ENCODE measurements at places on chromosomes 5 and 9.

DNA sequence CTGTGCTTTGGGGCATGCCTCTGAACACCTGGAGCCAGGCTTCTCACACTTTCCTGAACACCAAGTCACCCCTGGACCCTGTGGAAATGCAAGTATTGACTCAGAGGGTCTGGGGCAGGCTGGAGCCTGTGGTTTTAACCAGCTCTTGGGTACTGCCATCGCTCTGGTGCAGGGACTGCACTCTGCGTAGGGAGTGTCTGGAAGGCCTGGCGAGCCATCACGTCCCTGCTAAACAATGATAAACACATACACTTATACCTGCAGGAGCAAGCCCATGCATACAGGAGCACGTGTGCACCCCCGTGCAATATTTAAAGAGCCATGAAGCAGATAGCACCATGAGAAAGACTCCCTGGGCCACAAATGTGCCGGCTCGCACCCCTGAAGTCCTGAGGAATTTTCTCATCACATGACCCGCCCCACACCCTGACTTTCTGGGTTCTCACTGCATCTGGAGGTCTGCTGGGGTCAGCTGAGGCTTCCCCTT, 267.7 kb downstream of the GADD45G start:
- no peak for DNase-seq

- no peak for DNase-seq
These were observed 6.4 kb upstream of the TOR4A start for GRCh38 chr9:137270929-137271695.

DNA sequence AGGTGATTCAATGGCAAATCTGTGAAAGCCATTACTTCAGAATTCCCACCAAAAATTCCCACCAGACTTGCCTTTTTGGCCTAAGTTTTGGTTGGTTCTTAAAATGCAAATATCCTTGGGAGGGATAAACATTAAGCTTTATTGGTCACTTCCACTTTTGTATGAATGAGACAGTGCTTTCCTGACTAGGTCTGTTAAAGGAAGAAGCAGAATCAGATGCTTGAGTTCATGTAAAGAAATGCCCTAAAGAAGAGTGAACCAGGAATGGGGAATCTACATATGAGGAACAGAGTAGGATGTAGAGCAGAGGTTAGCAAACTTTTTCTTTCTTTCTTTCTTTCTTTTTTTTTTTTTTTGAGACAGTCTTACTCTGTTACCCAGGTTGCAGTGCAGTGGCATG, 129.3 kb downstream of the GCNT1 start:
- DNase-seq = no peak

- DNase-seq = no peak
These were observed 68.5 kb upstream of the CACNA1B start for GRCh38 chr9:137809040-137809576.

DNA sequence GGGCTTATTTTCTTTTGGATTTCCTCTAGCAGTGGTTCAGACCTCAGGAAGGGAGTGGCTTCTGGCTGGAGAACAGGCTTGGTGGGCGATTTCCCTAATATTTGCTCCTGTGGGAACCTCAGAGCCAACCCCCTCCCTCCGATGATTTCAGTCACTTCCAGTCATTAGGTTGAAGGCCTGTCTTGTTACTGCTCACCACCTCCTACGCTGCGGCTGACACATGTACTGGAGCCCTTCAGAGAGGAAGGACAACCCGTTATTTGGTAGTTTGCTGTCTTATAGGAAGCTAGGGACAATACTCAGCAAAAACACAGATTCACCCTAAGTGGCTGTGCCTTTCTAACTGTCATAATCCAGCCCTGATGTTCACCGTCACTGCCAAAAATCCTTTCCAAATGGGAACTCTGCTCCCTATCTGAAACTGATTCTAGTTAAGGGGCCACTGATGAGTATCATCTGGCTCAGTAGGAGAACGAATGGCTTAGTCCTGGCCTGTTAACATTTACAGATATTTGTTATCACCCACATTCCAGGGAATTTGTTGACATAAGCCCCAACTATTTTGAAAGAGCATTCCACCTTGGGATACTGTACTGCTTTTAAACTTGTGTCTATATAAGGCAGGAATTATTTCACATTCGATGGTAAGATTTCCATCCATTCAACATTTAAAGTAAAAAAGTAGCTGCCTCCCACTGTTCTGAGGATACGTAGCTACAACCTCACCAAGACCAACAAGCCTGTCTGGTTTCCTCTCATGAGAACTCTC, 29.3 kb upstream of the ANKH start:
- DNase-seq = no peak

GRCh38 chr9:21266733-21267484, 27.1 kb upstream of the IFNA14 start:
- no peak for DNase-seq

- no peak for DNase-seq
These were observed 198.1 kb downstream of the CHSY3 start for GRCh38 chr5:130102375-130102774.

GRCh38 chr5:168097876-168098653, 193.4 kb upstream of the WWC1 start:
- DNase-seq = no peak

GRCh38 chr5:68757626-68758212, 336.1 kb upstream of the SLC30A5 start:
- DNase-seq = no peak

- no peak for DNase-seq
These were observed 27.5 kb downstream of the DYNC2I2 start for GRCh38 chr9:128629136-128629535.

- no peak for DNase-seq
These were observed 152.0 kb downstream of the MYO10 start for GRCh38 chr5:16784088-16784487.

- DNase-seq = no peak
These were observed 54.2 kb downstream of the SLC27A6 start for GRCh38 chr5:129019401-129019908.
